Pericardium fibroblast (primary cell): ENCODE measurements at places on chromosomes 7 and 10. TPM values are rescaled to one million over a fixed set of nuclear protein-coding genes. Genes with fewer than 3 reads are reported as not detected.

TEX47 gene
- not detected in 2 replicates for total RNA-seq

TCERG1L gene
- not detected in 2 replicates for total RNA-seq

PLAC9 gene
- 219 and 260 TPM in 2 replicates for total RNA-seq

RAB19 gene
- total RNA-seq, result not detected in 2 replicates
